ENCODE measurements at places on chromosomes 1 and 21.

DNA sequence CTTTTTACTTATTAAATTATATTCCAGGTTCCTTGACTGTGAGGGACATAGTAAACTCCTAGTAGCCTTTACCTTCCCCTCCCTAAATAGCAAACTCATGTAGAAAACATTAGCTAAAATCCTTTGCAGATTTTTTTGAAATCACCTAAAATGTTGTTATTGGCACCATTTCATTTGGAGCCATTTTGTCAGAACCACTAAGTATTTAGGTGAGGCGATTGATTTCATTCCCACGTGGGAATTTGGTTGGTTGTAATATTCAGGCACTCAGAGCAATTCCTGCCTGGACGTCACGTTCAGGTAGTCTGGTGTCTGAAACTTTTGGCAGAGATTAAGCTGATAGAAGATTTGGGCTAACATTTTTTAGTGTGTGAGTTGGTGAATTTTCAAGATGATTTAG lies 84.3 kb downstream of the CAMTA1 start:
- no peak for DNase-seq

GRCh38 chr21:38667291-38667870 lies 138.3 kb upstream of the ETS2 start:
- no peak for DNase-seq

- DNase-seq: no peak
Observed at GRCh38 chr1:11673089-11673769, 7.7 kb downstream of the MAD2L2 start.

DNA sequence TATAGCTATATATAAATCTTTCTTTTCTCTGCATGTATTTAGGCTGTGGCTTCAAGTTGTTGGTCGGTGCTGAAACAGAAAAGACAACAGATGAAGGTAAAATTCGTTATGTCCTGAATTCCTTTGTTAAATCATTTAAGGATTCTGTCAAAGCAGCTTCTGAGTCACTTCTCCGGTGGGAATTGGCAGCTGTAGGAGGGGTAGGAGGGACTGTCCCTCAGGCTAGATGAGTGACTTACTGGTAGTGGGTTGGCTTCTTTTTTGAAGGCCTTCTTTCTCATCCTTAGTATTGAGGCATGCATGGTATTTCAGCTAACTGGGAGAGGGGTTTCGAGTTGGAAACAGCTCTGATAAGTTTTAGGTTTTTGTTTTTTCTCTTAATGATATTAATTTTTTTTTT lies 22.1 kb upstream of the NEXN start:
- peak; percentile 28 for DNase-seq

DNA sequence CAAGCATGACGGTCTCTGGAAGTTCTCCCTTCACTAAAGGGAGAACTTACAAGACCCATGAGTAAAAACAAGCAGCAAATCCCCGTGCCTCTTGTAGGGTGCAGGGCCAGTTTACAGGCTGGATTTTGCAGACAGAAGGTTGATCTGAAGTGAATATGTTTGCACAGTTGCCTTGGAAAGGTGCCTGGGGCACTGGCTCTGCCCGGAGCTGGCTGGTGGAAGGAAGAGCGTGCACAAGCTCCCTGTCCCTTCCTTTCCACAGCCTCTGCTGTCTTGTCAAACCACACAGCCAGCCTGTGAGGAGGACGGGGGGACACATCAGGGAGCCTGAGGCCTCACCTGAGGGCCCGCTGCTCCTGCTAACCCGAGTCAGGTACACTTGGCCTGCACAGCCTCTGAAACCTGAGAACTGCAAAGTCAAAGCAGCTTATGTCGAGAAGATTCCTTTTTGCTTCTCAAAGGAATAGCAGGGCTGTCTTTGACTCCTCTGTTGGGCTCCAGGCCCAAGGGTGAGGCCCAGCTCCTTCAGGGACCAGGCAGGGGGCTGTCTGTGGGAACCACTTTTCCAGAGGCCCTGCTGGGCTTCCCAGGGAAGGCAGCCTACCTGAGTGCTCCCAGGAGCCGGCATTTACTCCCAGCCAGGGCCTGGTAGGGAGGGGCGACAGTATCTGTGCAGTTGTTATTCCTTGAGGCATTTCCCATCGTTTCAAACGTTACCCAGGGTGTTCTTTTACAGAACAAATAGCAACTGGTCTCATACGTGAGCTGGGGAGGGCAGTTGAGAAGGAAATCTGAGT lies 251.5 kb downstream of the SIPA1L2 start:
- no peak for DNase-seq

GRCh38 chr1:86387916-86388627 lies 8.1 kb downstream of the ODF2L start:
- DNase-seq: peak; percentile 56

- peak; percentile 56 for DNase-seq
Observed at GRCh38 chr1:10835822-10836421, 39.5 kb upstream of the CASZ1 start.

DNA sequence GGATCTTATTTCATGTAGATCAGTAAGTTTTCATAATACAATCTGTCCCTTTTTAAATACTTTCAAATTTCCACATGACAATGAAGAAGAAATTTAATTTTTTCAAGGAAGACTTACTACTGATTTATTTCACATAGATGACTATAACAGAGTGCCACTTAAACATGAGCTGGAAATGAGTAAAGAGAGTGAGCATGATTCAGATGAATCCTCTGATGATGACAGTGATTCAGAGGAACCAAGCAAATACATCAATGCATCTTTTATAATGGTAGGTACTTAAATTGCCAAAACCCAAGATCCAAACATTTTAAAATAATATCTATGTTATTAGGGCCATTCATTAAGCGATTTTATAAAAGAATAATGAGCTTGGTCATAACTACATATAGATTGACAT lies 110.4 kb downstream of the PTPRC start:
- DNase-seq: peak; percentile 10

DNA sequence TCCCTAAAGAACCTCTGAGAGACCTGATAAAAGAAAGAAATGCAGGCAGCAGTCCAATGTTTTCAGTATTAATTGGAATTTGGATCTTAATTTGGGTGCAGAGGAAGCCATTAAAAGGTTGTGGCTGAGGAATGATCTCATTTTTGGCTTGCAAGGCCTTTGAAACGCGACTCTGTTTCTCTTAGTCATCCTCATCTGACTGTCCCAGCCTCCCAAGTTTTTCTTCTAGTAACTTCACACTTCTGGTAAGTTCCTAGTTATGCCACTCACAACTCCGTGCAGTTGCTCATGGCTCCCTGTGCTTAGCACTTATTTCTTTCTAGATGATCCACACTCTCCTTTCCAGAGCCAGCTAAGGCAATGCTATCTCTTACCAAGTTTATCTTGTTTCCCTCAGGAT lies 147.4 kb upstream of the USP24 start:
- DNase-seq: peak; percentile 81

- no peak for DNase-seq
Observed at GRCh38 chr1:180080439-180080838, 74.2 kb upstream of the QSOX1 start.

GRCh38 chr21:16597753-16598152 lies 868.0 kb downstream of the USP25 start:
- DNase-seq: no peak

GRCh38 chr1:60898987-60899386 lies 183.4 kb upstream of the NFIA start:
- DNase-seq: no peak

GRCh38 chr21:26147535-26147934 lies 23.0 kb downstream of the APP start:
- no peak for DNase-seq

- no peak for DNase-seq
Observed at GRCh38 chr1:72009173-72010093, 272.9 kb downstream of the NEGR1 start.

DNA sequence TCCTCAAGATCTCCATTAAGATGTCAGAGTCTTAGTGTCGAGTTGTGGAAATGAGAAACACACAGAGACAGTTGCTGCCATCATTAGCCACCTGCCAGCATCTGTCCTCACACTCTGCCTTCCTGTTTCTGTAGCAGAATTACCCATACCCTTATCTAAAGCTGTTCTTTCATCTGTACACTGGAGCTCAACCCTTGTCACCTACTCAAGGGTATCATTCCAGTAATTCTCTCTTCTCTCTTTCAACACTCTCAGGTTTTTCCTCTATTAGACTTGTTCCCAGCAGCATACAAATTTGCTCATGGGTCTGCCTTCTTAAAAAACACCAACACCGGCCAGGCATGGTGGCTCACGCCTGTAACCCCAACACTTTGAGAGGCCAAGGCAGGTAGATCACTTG lies 27.4 kb upstream of the RNF2 start:
- DNase-seq: no peak

GRCh38 chr1:169906938-169907337 lies 13.2 kb upstream of the SCYL3 start:
- DNase-seq: peak; percentile 38

GRCh38 chr1:18341291-18342069 lies 139.2 kb upstream of the KLHDC7A start:
- no peak for DNase-seq

- DNase-seq: peak; percentile 86
Observed at GRCh38 chr1:201750934-201751333, 78.0 kb upstream of the IPO9 start.

DNA sequence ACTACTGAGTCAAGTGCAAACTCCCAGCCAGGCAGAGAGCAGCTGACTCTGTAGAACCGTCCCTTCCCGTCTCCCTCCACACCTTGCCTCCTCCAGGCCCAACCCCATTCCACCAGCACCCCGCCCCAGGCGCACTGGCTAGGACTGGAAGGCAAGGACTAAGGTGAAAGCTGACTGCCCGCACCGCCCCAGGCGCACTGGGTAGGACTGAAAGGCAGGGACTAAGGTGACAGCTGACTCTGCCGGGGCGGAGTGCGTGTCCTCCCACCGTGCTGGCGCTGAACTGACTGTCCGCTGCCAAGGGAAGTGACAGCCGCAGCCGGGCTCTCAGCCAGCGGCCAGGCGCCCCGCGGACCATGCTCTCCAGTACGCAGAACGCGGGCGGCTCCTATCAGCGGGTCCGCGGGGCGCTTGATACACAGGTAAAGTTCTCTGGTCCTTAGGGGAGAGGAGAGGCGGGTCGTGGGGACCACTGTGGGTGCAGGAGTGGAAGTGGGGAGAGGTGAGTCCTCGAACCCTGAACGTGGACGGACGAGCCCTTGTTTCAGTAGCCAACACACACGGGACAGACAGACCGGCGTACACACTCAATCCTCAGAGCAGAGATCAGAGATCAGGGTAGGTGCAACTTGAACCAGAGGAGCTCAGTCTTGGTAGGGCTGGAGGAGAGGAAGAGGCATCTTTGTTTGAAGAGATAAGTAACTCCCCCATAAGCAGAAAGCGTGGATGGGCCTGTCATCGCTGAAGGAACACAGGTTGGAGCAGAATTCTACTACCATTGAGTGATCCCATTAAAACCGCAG lies 58.0 kb downstream of the RBM11 start:
- DNase-seq: no peak

- peak; percentile 82 for DNase-seq
Observed at GRCh38 chr1:29254346-29254745, 18.0 kb downstream of the PTPRU start.

DNA sequence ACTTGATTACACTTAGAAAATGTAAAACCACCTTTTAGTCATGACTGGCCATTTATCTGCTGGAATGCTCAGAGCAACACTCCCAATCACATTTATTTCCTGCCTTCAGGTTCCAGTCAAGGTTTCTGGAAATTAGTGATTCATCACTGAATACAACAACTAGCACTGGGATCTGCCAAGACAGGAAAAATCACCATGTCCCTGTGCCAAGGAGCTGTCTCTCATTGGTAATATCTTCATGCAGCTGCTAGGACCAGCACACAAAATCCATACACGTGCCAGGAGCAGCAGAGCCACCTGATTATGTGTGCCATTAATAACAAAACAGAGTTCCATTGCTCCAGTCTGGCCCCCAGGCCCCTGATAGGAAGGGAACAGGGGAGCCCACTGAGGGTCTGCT lies 194.6 kb downstream of the TNR start:
- no peak for DNase-seq

GRCh38 chr1:24109166-24109483 lies 2.8 kb downstream of the MYOM3 start:
- no peak for DNase-seq

GRCh38 chr1:186325239-186325638 lies 49.8 kb downstream of the TPR start:
- DNase-seq: peak; percentile 15

DNA sequence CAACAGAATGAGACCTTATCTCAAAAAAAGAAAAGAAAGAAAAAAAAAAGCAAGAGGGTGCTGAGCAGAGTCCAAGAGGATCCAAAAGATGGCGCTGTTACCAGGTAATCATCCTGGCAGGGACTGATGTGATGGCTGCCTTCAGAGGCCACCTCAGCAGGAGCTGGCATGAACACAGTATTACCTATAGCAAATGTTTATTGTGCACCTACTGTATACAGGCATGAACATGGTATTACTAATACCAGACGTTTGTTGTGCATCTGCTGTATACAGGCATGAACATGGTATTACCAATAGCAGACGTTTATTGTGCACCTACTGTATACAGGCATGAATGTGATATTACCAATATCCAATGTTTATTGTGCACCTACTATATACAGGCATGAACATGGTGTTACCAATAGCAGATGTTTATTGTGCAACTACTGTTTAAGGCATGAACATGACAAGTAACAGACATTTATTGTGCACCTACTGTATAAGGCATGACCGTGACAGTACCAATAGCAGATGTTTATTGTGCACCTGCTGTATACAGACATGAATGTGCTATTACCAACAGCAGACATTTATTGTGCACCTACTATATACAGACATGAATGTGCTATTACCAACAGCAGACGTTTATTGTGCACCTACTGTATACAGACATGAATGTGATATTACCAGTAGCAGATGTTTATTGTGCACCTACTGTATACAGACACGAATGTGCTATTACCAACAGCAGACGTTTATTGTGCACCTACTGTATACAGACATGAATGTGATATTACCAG lies 115.1 kb upstream of the TMEM51 start:
- peak; percentile 31 for DNase-seq

- no peak for DNase-seq
Observed at GRCh38 chr1:38826262-38826661, 33.3 kb downstream of the RRAGC start.

DNA sequence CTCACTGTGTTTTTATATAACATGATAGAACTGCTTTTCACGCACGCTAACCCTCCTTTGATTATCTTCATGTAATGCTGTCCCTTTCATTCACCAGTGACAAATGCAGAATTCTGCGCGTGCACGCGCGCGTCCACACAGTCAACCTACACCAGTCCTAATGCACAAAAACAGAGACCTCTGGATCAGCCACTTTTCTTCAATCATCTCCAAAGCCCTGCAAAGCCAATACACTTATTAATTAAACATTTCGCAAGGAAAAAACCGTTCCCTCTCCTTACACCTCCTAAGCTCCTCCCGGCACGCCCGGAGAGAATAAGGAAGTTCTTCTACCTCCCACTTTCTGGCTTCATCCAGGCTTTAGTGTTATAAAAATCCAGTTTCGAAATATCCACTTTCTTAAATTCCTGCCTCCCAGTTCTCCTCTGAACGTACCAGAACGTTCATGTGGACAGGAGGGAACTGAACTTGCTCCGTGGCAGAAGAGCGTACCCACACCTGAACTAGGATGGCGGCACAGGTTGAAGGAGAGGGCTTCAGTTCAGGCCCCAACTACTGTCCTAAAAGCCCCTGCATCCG lies 4.6 kb downstream of the LMX1A start:
- no peak for DNase-seq

- DNase-seq: peak; percentile 90
Observed at GRCh38 chr1:41662061-41662764, 177.7 kb upstream of the EDN2 start.
